ENCODE measurements at places on chromosomes 4 and X.
A peak's percentile ranks its signal among the peaks of the same experiment; 100 is the strongest.

- DNase-seq, result no peak
These were observed 12.2 kb downstream of the SH3BP2 start for GRCh38 chr4:2804973-2805501.

DNA sequence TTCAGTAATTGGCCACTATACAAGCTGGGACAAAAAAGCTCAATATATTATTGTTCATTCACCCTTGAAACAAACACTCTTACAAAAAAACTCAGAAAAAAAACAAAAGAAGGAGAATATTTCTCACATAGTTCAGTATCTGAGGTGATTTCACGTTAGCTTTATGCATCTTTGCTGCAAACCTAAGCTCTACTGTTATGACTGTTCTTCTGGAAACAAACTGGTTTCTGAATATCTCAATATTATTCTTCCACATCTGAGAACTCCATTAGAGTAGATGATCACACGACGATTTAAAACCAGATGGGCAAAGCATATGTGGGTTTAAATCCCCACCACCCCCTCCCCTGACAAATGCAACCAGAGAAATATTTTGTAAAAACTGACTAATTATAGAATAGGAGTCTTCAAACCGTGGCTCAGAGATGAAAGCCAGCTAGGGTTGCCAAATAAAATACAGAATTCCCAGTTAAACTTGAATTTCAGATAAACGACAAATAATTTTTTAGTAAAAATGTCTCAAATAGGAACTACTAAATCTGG, 182.0 kb upstream of the FAM241A start:
- no peak for DNase-seq

DNA sequence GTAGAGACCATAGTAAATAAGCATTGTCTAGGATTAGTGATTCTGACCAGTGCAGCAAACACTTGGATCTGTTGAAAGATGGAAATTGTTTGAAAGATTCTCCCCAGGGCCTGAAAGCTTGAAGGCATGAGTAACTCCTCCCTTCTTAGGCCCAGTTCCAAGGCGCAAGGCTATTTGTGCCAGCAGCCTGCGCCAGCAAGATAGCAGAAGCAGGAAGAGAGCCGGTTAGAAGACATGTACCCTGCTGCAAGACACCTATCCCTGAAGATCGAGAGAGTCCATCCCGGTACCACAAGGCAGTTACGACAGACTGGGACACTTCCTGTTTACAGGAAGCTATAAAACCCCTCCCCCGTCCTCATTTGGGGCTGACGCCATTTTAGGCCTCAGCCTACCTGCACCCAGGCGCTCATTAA, 72.4 kb upstream of the JADE1 start:
- DNase-seq, result no peak

DNA sequence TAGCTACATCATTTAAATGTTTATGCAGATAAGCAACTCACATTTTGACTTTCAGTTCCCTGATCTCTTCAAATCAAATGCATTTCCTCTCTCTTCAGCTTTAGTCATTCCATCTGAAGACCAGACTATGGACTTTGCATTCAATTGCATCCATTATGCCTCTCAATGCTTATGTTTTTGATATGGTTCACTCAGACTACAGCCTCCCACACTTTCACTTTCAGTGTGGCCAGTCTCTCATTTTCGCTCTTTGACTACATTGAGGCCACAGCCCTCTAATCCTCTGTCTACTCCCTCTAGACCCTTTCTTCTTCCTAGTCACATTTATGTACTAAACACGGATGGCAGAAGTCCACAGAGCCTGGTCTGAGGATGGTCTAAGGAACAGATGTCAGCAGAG, 24.5 kb upstream of the VEGFC start:
- DNase-seq, result no peak

- DNase-seq, result no peak
These were observed 594 bp downstream of the MSMO1 start for GRCh38 chr4:165328101-165328425.

- no peak for DNase-seq
These were observed 114.3 kb upstream of the TEX13C start for GRCh38 chrX:125205133-125205917.

DNA sequence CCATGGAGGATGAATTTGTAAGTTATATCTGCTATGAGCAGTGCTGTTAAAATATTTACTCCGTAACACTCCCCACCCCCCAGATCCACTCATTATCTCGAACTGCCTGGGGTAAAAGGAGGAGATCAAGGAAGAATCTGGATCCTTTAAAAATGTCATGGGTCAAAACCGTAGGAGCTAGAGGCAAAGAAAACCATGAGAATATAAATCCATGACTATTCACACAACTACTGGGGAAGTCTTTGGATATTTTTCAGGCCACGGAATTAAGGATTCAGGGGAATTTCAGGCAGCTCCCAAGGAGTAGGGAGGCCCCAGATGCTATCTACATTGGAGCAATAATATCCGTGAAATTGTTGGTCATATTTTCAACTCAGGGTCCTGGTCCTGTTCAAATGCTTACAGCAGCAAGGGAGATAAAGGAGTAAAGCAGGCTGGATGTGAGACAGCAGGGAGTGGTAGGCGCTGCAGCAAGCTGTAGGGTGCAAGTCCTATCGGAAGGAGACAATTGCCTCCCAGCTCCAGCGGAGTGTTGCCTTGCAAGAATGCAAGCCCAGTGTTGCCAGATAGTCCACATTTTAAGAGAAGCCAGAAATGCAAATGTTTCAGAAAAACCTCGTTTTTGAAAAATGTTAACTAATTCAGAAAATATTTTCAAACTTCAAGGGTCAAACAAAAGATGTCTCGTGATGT, 116.2 kb upstream of the KIT start:
- DNase-seq, result no peak

GRCh38 chr4:1096841-1097240, 16.5 kb downstream of the RNF212 start:
- DNase-seq, result no peak

DNA sequence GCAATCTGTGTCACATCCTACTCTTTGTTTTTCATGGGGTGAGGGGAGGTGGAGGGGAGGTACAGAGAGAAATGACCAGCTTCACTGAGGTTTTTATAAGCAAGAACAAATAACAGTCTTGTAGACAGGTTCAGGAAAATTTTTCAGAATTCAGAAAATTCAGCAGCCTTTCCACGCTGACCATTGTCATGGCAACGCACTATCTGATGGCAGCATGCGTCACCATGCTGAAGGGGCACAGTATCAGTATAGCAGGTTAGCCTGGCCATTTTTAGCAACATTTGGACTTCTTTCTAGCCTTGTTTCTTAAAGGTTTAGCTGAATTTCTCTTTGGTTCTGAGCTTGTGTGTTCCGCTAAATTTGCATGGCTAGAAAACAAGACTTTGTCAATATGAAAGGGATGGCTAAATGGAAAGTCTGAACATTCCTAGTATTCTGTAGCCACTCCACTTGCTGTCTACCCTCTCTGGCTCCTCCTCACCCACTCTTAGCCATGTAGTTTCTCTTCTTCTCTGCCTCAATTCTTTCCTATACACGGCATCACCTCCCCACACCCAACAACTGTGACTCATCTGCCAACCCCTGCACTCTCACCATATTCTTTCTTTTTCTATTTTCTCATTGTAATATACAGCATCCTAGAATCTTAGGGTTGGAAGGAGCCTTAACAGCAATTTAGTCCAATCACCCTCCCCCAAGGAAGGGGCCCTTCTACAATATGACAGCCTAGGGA, 42.7 kb upstream of the CITED1 start:
- no peak for DNase-seq

DNA sequence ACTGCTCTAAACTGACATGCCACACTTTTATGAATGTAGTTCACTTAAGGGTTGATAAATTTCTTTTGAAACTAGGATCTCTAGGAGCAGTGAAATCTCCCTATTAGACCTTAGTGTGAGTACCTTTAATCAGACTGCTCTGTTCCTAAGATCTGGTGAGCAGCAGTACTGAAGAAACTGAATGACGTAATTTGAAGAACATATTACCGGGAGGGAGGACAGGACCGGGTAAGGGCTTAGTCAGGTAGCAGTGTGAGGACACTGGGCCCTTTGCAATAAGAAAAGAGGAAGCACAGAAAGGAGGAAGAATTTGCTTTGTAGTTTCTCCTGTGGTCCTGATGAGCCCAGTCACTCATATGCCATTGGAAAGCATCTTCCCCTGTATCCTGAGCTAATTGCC, 255.2 kb downstream of the THOC2 start:
- DNase-seq, result no peak

- DNase-seq, result peak; percentile 36
These were observed 9.3 kb downstream of the CCDC160 start for GRCh38 chrX:134246282-134246681.

DNA sequence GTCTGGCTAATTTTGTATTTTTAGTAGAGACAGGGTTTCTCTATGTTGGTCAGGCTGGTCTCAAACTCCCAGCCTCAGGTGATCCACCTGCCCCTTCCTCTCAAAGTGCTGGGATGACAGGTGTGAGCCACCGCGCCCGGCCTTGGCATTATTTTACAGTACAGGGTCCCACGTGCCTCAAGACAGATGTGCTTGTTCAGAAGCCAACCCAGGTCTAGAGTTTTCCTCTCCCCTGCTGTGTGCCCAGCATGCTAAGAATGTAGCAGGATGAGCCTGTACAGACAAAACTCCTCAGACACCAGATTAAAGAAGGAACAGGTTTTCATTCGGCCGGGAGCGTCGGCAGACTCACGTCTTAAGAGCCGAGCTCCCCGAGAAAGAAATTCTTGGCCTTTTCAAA, 42.2 kb downstream of the CRLF2 start:
- DNase-seq, result no peak

DNA sequence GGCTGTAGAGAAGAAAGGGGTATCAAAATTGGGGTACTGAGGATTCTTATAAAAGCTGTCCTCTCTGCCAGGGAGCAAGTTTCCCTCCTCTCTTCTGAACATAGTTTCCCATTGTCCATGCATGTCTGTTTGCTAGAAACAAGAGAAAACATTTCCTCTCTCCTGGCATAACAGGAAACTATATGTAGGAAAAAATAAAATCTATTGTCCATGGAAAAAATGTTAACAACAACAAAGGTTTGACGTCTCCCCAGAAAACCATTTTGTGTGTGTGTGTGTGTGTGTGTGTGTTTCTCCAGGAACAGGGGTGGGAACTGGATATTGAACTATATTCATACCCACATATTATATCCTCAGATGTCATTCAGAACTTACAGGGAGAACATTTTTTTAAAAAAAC, 107.2 kb downstream of the GASK1B start:
- DNase-seq, result no peak

GRCh38 chr4:82584931-82585330, 23.1 kb upstream of the TMEM150C start:
- DNase-seq, result no peak

GRCh38 chr4:183213996-183214395, 106.1 kb downstream of the CLDN22 start:
- DNase-seq, result no peak

GRCh38 chr4:180437601-180438000, 1805.6 kb upstream of the TENM3 start:
- no peak for DNase-seq

GRCh38 chr4:146477054-146477453, 44.7 kb downstream of the SLC10A7 start:
- DNase-seq, result no peak

DNA sequence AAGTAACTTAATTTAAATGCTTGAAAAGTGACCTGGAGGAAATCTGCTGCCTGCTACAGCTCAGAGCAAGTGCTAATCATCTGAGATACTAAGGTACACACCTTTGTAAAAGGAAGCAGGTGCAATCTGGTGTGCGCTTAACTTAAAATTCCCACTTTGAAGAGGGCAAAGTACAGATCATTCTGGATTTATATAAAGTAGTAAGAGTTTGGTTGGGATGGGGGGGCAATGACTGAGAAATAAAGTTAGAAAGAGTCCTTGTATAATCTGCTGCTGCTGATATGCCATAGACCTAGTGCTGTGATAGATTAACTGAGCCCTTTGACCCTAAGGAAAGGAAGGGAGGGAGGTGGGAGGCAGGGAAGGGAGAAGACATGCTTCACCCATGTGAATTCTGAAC, 141.0 kb downstream of the MTNR1A start:
- DNase-seq, result no peak

All from hippocampal formation (tissue), 2 donors.